ENCODE measurements at places on chromosomes 2 and 18.

GRCh38 chr2:172693037-172693436 lies 42.6 kb upstream of the RAPGEF4 start:
- DNase-seq: no peak

- no peak for DNase-seq
Observed at GRCh38 chr18:48030616-48031480, 100.4 kb upstream of the SMAD2 start.

- no peak for DNase-seq
Observed at GRCh38 chr18:79589601-79590091, 90.0 kb upstream of the CTDP1 start.

DNA sequence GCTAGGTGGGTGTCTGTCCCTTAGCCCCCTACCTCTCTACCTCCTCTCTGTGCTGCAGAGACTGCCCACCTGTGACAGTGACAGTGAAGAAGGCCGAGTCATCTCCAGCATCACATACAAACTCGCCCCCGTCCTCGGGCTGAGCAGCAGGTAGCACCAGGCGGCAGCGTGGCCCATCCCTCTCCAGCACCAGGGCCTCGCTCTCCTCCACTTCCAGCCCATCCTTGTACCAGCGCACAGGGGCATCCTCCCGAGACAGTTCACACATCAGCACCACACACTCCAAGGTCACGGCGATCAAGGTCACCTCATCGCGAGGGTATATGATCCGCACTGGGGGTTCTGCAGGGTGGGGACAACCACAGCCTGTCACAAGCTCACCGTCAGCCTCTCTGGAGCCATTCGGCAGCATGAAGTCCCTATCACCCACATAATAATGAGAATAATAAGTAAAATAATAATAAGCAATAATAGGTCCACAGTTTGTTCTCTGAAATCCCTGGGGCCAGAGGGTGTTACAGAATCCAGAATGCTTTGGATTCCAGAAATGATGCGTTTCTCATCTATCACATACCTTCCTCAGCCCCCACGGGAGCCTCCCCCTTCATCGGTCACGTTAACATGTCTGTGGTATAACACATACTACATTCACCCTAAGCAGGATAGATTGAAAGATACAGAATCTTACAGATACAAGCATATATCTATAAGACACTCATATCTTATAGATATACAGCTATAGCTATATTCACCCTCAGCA lies 12.0 kb downstream of the OBSL1 start:
- DNase-seq: no peak

DNA sequence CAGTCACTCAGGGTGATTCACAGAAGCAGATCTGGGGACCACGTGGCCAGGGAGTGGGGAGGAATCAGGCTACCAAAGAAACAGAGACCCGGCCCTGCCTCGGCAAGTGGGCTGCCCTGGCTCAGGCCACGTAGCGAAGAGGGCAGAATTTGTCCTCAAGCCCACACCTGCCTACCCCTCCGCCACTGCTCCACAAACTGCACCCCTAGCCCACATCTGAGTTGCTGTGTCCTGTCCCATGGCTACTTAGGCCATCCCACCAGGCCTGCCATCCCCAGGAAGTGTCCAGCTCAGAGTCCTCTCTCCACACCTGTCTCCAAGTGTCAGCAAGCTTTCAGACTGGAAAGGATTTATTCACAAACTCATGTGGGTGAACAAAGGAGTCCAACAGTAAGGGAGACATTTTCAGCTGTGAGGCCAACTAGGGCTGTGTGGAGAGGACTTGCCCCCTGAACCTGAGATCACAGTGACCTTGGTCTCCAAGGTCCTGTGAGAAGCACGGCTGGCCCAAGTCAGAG lies 31.7 kb upstream of the ASPRV1 start:
- no peak for DNase-seq

GRCh38 chr2:147600646-147601045 lies 244.2 kb upstream of the ACVR2A start:
- DNase-seq: no peak

GRCh38 chr18:75837316-75837715 lies 409.8 kb upstream of the SMIM21 start:
- DNase-seq: no peak

DNA sequence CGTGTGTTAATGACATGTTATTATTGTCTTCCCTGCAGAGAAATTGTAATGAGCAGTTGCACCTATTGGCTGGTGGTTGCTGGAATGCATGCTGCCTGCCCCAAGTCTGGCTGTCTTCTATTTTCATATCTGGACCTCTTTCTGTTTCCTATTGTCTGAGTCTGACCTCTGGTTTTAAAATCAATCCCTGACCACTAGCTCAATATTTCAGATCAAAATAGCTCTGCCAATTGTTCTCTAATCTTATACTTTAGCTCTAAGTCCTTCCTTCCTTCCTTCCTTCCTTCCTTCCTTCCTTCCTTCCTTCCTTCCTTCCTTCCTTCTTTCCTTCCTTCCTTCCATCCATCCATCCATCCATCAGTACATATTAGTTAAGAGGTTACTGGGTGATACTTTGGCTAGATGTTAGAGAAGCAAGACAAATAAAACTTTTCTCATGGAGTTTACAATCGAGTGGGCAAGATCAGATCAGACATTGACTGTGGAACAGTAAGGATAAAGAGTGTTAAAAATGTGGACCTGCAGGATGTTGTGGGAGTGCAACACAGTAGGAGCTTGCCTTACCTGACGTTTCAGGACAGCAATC lies 417.1 kb downstream of the SOCS6 start:
- no peak for DNase-seq

DNA sequence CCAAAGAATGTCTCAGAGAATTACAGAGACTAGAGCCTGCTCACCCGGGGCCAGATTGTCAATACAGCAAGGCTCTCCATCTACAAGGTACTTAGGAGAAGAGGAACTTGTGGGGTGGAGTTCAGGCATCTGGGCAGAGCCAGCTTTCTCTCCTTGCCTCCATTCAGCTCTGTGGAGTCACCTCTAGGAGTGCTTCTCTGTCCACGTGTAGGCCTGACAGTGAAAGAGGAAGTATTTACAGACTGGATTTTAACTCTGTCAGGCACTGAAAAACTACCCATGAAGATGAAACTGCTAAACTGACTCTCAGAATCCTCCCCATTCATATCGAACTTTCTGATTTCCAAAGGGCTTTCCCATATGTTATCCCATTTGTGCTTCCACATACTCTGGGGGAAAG lies 315.6 kb downstream of the SETBP1 start:
- DNase-seq: no peak
